ENCODE measurements at places on chromosomes 12 and 14. TPM values are rescaled to one million over a fixed set of nuclear protein-coding genes. Genes with fewer than 3 reads are reported as not detected.
A peak's percentile ranks its signal among the peaks of the same experiment; 100 is the strongest.

The TEX22 gene
- total RNA-seq: under 0.01 TPM

The LMO3 gene
- total RNA-seq: not detected

The HHIPL1 gene
- total RNA-seq: 1.8 TPM

The CLEC2D gene
- 2.2 TPM for total RNA-seq

GRCh38 chr12:12845794-12846243, 32.7 kb downstream of the DDX47 start:
- no peak for DNase-seq

DNA sequence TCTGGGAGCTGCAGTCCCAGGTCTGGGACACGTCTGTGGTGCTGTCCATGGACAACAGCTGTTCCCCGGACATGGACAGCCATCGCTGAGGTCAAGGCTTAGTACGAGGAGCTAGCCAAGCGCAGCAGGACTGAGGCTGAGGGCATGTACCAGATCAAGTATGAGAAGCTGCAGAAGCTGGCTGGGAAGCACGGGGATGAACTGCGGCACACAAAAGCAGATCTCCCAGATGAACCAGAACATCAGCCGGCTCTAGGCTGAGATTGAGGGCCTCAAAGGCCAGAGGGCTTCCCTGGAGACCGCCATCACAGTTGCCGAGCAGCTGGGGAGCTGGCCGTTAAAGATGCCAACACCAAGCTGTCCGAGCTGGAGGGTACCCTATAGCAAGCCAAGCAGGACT, 375.3 kb downstream of the SEC23A start:
- no peak for DNase-seq

DNA sequence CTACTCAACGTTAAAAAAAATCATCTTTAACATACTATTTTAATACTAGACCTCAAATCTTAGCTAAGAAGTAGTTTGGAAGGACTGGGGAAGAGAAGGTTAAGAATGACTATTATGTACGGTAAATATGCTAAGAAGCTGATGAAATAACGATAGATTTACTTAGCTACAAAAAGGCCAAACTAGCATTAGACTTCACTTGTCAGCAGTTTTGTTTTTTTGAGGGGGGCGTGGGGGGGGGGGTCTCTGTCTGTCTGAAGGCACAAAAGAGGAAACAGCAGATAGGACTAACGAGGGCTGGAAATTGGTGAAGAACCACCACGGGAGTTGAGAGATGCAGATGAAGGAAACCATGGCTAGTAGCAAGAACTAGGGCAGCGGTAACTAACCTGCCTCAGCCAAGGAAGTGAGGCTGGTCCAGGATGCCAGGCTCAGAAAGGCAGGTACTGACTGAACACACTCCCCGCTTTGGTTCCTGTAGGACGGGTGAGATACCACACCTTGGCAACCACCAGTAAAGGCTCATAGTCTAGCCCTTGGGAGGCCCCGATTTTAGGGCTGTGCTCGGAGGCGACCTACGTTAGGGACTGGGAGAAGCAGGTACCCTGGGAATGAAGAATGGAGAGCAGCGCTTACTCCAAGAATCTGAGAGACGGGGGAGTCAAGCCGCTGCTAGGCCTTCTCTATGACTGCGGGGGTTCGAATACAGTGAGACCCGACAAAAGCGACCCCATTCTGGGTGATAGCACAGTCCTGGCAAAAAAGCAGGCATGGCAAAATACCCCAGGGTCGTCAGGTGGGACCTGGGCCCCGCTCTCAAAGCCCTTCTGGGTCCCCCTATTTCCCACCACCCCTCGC, 675 bp downstream of the NEDD8 start:
- DNase-seq: no peak

DNA sequence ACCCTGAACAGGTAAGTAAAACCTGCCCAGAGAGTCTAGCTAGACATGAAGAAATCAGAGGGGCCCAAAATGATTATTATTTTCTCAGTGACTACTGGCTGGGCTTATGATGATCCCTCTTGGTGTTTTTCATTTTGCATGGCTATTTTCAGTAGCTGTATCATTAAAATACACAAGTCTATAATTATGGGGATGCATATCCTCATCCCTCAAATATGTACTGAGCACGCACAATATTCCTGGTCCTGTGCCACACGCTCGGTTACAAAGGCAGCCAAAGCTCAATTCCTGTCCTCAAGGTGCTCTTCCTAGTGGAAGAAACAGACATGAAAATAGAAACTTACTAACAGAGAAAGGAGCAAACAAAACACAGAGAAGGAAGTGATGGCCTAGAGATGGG, 180.0 kb downstream of the DAD1 start:
- DNase-seq: no peak

- no peak for DNase-seq
Observed at GRCh38 chr14:23404331-23404900, 3.7 kb downstream of the MYH6 start.

DNA sequence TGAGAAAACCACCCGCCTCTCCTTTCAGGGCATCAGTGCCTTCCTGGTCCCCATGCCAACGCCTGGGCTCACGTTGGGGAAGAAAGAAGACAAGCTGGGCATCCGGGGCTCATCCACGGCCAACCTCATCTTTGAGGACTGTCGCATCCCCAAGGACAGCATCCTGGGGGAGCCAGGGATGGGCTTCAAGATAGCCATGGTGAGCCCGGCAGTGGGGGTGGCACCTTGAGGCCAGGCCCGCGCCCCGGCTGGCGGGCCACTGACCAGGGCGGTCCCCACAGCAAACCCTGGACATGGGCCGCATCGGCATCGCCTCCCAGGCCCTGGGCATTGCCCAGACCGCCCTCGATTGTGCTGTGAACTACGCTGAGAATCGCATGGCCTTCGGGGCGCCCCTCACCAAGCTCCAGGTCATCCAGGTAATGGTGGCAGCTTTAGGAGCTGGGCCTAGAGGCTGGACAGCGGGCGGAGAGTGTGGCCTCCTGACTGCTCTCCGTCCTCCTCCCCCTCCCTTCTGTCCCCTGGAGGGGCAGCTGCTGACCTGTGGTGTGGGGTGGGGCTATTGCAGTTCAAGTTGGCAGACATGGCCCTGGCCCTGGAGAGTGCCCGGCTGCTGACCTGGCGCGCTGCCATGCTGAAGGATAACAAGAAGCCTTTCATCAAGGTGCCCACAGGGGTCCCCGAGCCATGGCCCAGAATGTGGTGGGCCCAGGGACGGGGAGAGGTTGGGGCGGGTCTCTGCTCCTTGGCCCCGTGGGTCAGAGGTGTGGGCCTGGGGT, 12.8 kb downstream of the ACADS start:
- DNase-seq: no peak

DNA sequence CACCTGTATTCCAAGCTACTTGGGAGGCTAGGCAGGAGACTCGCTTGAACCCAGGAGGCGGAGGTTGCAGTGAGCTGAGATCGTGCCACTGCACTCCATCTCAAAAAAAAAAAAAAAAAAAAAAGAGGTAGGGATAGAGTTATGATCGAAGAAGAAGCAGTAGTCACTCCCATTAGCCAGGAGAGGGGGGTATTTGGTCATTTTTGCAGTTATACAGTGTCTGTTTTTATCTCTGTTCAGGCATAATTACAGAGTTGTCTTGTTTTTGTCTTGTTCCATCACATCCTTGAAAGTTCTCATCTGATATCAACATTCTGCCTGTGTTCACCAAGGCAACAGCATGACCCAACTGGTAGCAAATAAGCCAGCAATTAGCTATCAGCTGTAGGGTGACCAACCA, 98.5 kb upstream of the TMPO start:
- peak; percentile 44 for DNase-seq

DNA sequence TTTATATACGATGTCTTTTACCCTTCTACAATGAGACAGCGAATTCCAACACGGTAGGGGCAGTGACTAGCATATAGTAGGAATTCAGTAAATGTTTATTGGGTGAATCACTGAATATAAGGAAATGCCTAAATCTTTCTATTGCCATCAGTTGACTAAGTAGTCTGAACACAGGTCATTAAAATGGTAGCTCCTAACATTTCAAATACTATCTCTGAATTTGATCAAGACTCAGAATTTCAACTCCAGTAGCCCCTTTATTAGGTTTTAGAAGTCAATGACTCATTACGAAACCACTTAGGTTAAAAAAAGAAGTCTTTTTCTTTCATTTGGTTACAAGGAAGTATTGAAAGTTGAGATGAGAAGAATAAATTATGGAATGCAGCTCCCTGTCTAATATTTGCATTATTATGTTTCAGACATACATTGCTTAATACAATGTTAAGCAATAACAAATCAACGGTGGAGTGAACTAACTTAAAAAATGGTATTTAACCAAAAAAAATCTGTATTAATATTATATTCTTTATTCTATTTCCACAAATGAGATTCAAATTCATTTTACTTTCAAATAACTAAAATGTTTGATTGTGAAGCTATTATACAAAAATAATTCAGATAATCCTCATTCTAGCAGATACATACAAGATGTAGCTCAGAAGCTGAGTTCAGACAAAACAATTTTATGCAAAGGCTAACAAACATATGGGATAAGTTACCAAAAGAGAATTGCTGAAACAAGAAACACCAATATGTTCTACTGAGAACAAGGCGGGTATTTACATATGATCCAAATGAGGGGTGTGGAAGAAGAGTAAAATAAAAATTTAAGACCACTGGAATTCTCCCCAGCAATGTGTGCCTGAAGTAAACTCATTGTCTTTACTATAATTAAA, 302.7 kb downstream of the CEP128 start:
- peak; percentile 69 for DNase-seq

DNA sequence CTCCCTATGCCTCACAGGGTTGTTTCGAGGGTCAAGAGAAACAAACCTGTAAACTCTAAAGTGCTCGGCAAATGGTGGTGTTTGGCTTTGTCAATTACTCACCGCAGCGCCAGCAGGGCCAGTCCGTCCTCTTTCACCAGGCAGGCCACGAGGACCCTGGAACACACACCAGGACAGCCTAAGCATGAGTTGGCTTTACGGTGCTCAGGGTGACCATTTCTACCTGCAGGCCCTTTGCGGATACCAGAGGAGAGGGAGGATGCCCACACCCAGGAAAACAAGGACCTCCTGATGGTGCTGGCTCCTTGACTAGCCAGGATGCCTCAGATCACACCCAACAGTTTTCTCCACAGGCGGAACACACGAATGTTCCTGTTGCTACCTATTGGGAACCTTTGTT, 11.5 kb downstream of the COL2A1 start:
- DNase-seq: no peak
